GF-D8 (cell line): ENCODE measurements at places on chromosomes 11 and 22.

DNA sequence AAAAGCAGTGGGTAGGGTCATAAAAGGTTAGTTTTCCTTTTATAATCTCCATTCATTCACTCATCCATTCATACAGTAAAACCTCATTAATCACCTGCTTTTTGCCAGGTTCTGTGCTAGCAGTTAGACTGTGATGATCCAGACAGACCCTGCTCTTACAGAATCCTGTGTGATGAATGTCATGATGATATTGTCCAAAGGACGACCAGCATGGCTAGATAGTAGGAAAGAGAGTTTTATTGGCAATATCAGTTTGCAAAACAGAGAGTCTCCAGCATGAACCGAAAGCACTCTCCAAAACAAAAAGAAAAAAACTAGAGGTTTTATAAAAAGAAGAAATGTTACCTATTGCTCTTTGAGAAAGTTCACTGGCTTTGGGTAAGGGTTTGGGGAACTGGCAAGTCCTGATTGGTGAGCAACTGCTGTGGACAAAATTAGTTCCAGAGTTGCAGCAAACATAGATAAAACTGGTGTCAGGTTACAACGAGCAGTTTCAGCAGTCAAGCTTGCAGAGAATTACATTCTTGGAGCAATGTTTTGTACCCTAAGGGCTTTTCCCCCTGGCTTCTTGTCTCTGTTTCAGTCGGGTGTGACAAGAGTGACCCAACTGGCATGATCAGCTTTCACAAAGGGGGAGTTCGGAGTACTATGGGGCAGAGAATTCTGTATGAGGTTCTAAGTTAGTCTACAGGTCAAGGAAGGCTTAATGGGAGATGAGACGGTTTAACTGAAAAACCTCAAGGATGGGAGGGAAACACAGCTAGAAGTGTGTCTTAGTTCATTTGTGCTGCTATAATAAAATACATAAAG lies 58.3 kb downstream of the HSD17B12 start:
- peak; percentile 4 for DNase-seq

DNA sequence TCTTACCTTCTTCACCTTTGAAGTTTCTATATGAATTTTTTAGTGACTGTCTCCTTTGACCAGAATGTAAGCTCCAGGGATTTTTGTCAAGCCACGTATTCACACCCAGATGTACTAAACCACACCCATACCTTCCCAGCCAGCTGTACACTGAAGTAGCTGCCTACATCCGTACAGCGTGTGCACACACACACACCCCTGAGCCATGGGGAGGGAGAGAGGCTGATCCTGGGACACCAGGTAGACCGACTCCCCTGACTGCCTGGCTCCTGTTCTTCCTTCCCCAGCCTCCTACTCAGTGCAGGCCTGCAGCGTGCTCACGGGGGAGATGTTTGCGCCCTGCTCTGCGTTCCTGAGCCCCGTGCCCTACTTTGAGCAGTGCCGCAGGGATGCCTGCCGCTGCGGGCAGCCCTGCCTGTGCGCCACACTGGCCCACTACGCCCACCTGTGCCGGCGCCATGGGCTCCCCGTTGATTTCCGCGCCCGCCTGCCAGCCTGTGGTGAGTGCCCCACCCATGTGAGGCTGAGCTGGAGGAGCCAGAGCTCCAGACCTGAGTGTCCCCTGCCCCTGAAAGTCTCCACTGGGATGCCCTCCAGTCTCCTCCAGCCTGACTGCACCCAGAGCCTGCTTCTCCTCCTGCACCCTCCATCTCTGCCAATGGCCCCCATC lies 25.9 kb downstream of the OTOG start:
- no peak for DNase-seq

GRCh38 chr11:71236836-71237475 lies 15.4 kb downstream of the SHANK2 start:
- no peak for DNase-seq

- no peak for DNase-seq
Measured at GRCh38 chr11:14927146-14927545, 35.1 kb upstream of the CYP2R1 start.

GRCh38 chr11:100684101-100685065 lies 2.7 kb upstream of the ARHGAP42 start:
- no peak for DNase-seq

- DNase-seq = no peak
Measured at GRCh38 chr11:68298659-68299516, 13.5 kb upstream of the LRP5 start.

GRCh38 chr11:118673361-118674081 lies 5.9 kb downstream of the TREH start:
- no peak for DNase-seq

DNA sequence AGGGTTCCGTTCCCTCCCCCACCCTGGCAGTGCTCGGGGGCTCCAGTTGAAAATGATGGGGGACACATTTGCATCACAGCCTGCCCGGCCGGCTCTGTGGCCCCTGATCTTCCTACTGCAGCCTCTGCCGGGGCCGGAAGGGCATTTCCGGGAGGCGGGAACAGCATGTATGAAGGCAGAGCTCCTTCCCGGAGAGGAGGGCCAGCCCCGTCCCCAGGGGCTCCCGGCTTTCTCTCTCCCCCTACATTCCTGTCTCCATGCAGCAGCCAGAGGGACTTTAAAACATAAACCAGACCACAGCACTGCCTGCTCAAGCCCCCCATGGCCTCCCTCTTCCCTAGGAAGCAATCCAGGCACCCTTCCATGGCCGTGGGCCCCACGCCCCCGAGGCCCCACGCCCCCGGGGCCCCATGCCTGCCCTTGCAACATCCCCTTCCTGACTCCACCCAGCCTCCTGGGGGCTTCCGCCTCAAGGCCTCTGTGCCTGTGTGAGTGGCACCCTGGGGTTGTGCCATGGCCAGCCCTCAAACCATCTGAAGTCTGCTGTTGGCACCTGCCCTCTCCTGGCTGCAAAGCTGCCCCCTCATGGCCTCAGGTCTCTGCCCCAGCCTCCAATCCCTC lies 73.1 kb downstream of the CDKN1C start:
- peak; percentile 64 for DNase-seq
